ENCODE measurements at places on chromosomes 4 and X. TPM values are rescaled to one million over a fixed set of nuclear protein-coding genes. Genes with fewer than 3 reads are reported as not detected.

The PDGFC gene
- 16.4 TPM for total RNA-seq

DNA sequence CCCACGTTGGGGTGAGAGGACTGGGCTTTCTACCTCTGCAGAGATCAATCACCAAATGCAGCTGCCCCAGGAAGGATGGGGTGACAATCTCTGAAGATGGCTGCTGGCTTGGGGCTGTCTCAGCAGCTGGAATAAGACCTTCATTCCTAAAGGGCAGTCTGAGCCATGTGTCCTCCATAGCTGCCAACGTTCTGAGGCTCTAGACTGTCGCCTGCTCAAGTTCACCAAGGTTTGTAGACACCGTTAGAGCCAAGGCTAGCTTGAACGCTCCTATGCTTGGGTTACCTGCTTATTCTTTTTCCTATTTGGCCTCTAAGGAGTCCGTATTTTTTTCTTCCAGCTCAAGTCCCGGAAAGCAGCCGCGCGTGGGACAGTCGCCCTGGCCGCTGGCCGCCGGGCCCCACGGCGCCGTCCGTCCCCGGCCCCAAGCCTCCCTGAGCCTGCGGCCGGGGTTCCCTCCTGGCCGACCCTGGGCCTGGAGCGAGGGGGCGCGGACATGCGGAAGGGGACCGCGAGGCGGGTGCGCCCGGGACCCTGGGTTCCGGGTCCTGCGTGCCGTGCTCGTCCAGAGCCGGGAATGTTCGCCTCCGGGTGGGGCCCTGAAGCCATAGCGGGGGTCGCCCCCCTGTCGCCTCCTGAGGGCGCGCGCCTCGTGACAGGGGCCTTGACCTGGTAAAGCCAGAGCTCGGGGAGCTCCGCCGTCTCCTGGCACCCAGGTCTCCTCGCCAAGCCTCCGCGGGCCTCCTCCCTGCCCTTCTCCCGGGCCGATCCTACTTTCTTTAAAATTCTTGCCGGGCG, 23.3 kb downstream of the MRFAP1 start:
- no peak for DNase-seq

DNA sequence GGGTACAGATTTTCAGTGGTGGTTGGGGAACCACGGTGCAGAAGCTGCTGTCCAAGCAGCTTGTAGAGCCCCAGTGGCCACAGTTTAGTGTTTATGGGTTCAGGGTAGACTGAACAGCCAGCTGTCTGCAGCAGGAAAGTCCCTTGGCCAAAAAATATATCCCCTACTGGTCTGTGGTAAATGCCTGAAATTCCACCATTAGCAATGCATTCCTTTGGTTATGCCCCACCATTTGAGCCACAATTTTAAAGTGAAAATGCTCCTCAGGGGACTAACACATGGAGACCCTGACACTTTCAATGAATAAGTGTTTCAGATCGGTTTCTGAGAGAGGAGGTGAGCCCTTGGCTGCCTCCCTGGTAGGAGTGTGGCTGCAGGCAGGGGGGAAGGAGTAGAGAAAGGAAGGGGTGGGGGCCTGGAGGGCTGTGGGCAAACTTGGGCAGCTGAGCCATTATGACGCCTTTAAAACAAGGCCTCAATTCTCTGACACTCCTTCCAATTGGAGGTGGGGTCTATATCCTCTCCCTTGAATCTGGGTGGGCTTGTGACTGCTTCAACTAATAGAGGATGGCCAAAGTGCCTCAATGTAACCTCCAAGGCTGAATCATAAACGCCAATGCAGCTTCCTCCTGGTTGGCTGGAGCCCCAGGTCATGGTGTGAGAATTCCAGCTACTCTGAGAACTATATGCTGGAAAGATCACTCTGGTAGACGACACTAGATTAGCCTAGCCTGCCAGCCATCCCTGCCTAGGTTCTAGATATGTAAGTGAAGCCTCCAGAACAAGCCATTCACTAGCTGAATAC, 75.8 kb upstream of the ATP6AP2 start:
- DNase-seq = no peak

DNA sequence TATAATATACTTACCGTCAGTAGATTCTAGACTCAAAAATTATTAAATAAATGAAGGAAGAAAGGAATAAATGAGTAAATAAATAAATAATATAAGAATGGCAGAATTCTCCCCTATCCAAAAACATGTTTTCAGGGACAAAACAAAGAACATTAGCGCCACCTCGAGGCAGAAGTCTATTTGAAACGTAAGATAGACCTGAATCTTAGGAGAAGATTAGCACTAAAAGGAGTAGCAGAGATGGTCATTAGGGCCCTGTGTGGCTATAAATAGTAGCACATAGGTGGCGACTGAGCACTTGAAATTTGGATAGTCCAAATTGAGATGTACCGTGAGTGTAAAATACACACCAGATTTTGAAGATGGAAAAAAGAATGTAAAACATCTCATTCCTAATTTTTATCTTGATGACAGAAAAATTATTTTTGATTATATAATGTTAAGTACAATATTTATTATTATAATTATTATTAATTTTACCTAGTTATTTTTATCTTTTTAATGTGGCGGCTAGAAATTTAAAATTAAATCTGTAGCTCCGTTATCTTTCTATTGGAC, 24.3 kb upstream of the SRD5A3 start:
- DNase-seq = peak; percentile 74

GRCh38 chrX:32280489-32280888, 930.9 kb downstream of the DMD start:
- no peak for DNase-seq

DNA sequence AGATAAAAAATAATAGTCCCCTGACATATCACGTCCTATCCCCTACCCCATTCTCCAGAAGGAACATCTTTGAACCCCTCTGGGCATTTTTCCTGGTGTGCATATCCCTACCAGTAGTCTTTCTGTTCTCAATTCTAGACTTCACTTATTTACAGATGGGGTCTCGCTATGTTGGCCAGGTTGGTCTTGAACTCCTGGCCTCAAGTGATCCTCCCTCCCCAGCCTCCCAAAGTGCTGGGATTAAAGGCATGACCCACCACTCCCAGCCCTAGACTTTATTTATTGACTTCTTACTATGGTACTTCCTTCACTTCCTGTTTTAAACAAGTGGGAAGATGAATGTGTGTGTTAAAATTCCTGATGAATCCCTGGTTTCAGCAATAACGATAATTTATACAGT, 612 bp upstream of the RRAGB start:
- no peak for DNase-seq

- no peak for DNase-seq
Measured at GRCh38 chr4:146343199-146343598, 128.9 kb downstream of the REELD1 start.

The APELA gene
- not detected for total RNA-seq

DNA sequence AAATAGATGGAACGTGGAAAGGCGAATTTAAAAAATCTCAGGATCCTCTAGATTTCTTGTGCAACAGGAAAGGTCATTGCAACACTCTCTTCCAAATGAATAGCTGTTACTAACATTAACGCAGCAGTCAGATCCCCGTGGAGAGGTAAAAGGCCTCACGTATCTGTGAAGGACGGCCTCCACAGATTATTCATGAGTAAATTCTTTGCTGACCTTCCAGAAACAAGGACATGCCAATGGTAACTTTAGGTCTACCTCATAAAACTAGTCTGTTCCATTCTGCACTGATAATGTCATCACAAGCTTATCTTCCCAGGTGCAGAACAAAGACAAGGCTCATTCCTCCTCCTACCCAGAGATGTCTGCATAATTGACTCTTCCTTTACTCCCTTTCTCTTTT, 16.1 kb upstream of the REPS2 start:
- no peak for DNase-seq

- DNase-seq = no peak
Measured at GRCh38 chr4:8280158-8280875, 10.8 kb downstream of the HTRA3 start.

DNA sequence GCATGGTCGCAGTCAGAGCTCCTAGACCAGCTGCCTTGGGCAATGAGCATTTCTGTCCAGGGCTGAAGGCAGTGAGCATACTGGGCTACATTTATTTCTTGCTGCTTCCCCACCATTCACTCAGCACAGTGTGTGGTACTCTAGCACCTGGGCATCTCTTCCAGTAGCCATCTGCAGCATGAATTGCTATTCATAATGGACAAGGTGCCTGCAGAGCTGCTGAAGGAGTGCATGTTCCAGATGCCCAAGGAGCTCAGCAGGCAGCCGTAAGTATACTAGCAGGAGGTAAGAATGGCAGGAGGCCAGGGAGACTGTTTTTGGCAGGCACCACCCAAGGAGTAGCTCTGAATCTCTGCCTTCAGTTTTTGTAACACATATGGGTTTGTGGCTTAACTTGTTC, 110.4 kb upstream of the RXFP1 start:
- DNase-seq = no peak

DNA sequence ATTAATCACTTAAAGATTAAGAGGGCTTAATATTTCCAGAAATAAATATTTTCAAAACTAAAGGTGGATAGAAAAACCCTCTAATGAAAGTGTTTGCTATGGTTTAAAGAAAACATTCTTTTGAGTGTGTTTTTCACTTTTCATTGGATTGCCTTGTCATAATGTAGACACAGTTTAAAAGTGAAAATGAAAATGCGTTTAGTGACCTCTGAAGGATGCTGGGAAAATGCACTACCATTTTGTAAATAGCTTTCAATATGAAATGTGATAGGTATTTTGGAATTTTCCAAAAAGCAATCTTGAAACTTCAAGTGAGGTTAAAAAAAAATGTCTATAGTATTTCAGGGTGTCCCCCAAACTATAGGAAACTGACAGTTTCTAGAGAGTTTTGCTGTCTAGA, 642.2 kb downstream of the C4orf33 start:
- no peak for DNase-seq

DNA sequence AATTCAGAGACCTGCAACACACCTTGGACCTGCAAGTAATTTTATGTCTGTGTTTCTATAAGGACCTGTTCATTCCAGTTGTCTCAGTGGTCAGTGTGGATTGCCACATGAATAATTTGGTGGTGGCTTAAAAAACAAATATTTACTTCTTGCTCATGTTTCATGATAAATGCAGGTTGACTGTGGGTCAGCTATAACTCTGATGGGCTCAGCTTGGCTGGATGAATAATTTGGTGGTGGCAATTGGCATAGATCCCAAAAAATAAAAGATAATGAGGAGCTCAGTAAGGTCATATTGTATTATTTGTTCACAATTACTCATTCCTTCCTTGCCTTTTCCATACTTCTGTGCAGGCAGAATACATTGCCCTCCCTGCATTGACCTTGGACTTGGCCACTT, 18.9 kb upstream of the SCRG1 start:
- no peak for DNase-seq

The HPSE gene
- 0.81 TPM for total RNA-seq

The MAGEC2 gene
- not detected for total RNA-seq

The TASL gene
- total RNA-seq = 14.0 TPM

The PKD2 gene
- 27.7 TPM for total RNA-seq

- DNase-seq = no peak
Measured at GRCh38 chr4:98394134-98394533, 132.9 kb downstream of the RAP1GDS1 start.

The EVC2 gene
- total RNA-seq = 3.8 TPM

The PPARGC1A gene
- total RNA-seq = not detected

- no peak for DNase-seq
Measured at GRCh38 chr4:158578476-158578875, 56.8 kb downstream of the RXFP1 start.

The CT47B1 gene
- not detected for total RNA-seq

- DNase-seq = no peak
Measured at GRCh38 chr4:98908703-98909262, 20.1 kb downstream of the EIF4E start.

The CSAG2 gene
- not detected for total RNA-seq

The SHROOM3 gene
- under 0.01 TPM for total RNA-seq

DNA sequence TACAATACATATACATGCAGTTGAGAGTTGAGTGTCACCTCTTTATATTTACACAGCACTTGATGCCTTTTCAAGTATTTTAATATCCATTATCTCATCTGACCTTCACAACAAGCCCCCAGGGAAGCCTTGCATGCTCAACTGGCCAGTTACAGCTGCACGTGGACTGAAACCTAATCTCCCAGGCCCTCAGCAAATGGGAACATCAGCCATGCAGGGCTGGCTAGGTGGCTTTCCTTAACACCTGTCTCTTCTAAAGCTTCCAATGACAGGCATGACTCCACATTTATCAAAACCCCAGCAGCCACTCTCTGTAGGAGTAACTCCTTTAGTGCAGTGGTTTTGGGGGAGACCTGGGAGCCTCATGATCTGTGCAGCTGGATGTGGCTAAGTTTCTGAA, 56.4 kb downstream of the PHKA2 start:
- no peak for DNase-seq

DNA sequence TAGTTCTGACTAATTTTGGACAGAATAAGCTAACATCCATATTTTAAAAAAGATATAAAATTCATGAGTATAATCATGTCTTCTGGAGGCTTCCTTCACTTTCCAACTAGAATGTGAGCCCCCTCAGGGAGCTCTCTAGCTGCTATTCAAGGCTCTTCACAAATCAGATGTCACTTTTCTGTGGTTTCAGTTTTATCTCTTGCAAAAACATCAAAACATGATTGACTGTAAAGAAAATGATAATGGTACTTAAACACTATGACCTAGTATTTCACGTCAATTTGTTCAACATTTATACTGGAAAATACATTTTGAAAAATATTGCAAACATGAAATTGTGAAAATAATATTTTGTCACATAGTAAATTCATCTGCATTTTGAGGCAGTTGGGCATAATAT, 234.2 kb downstream of the UNC5C start:
- no peak for DNase-seq

DNA sequence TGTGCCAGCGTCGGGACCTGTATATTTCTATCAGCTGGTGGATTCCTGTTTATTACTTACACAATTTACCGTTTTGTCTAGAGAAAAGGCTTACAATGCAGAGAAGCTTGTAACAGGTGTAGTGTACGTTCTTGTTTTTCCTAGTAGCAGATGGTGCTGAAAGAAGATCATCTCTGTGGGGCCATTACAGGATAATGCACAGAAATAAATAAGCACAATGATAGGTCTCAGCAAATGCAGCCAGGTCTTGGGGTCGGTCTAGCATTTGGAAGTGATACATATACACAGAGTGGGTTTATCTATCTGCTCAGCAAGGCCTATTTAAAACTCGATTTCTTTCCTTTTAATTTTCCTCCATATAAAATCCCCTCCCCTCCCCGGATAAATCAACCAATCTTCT, 180.9 kb upstream of the LCORL start:
- DNase-seq = no peak

DNA sequence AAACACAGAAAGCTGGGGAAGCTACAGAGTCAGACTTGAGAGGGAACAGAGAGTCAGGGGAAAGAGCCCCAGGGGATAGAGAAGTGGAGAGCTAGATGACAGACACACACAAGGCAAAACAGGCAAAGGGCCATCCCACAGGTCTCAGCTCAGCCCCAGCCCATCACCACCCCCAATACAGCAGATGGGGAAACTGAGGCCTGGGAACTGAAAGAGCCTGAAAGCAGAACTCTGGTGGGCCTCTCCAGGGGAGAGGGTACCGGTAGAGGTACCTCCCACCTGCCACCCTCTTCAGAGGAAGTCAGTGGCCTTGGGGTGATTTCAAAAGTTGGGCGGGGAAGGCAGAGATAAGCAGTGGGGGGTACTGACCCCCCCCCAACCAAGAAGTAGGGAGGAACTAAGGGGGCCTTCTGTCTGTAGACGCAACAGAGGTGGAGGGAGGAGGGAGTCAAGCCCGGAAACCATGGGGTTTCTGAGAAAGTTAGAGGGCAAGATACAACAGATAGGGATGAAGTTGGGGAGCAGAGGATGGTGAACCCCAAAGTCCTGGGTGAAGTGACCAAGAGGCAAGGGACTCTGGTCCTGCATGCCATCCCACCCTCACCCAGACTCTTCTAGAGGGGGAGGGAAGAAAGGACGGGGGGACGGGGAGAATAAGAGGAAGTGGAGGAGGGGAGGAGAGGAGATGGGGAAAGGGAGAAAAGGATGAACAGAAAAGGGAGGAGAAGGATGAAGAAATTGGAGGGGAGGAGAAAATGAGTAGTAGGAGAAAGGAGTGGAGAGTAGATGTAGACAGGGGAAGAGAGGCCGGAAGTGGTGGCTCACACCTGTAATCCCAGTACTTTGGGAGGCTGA, 3.2 kb downstream of the GATA1 start:
- peak; percentile 44 for DNase-seq

Measured in hematopoietic multipotent progenitor cell (in vitro differentiated cells).